ENCODE measurements at places on chromosomes 1 and 21.

DNA sequence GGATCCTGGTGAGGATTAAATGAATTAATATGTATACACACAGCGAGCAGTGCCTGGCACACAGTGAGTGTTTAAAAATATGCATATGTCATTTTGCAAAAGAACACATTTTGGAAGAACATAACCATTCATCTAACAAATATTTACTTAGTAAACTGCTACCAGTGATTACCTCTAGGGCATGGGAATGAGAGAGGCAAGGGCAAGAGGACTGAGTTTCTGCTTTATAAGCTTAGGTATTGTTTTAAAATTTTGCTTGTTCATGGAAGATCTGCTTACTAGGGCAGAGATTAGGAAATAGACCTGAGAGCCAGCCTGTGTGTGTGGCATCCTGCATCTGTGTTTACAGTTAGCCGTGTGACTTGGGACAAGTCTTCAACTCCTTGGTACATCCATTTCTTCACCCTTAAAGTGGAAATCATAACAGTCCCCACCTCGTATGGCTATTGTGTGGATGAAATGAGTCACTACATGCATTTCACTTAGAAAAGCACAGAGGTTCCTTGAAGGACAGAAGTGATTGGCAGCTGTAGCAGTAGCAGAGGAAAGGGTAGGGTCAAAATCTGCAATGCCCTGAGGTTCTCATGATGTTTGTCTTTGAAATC is 198.5 kb upstream of the FMN2 start:
- H3K4me3 ChIP-seq, result no peak overlapping the region
- no peak overlapping the region for H3K27ac ChIP-seq
- H3K4me1 ChIP-seq, result peaks cover 2% of the 10 kb centered on the region
- peaks cover 5% of the 10 kb centered on the region for H3K27me3 ChIP-seq

DNA sequence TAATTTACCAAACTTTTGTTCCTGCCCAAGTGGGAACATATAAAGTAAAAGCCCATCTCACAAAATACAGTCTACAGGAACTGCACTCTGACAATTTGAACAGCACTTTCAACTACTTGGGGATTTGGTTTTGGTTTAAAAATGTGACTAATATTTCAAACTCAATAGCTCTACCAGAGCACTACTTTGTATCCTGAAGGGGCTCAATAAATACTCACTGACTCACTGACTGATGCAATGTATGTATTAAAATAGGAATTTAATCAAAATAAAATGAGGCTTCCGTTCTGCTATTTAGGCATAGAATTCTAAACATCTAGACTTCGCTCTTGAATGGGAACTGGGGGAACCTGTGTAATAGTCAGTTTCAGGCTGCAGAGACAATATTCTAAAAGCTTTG is 21.9 kb downstream of the EFCAB14 start:
- H3K4me3 ChIP-seq, result no peak overlapping the region
- no peak overlapping the region for H3K27ac ChIP-seq
- H3K27me3 ChIP-seq, result no peaks in the 10 kb centered on the region
- DNase-seq, result no peak
- peaks cover 28% of the 10 kb centered on the region for H3K36me3 ChIP-seq

- no peak overlapping the region for H3K4me3 ChIP-seq
- peak; percentile 66 for DNase-seq
- no peaks in the 10 kb centered on the region for H3K36me3 ChIP-seq
- H3K4me1 ChIP-seq, result peaks cover 50% of the 10 kb centered on the region
These were observed 2.1 kb upstream of the SELENON start for GRCh38 chr1:25797939-25798338.

GRCh38 chr1:217425422-217425821 is 205.5 kb downstream of the GPATCH2 start:
- no peak for DNase-seq
- peaks cover under 1% of the 10 kb centered on the region for H3K27me3 ChIP-seq
- H3K4me1 ChIP-seq, result no peaks in the 10 kb centered on the region
- H3K4me3 ChIP-seq, result no peak overlapping the region
- no peak overlapping the region for H3K27ac ChIP-seq

DNA sequence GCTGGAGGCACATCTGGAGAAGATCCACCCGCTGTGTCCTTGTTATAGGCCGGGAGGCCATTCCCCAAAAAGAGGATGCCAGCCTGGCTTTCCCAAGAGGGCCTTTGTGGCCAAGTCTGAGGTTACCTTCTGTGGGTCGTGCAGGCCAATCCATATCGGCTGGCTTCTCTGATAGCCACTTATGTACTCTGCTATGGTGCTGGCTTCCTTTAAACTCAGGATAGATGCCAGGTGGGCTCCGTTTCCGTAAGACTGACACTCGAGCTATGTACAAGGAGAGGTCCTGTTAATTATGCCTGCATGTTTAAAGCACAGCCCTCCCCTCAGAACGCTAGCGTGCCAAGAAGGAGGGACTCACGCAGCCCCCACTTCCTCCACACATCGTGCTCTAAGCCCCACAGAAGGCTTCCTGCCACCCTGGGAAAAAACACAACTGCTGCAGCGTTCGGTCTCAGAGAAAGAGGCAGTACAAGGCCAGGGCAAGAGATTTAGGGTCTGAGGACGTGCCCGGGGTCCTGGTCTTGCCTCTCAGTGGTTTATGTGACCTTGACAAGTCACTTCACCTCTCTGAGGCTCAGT is 11.6 kb downstream of the REG4 start:
- no peaks in the 10 kb centered on the region for H3K4me1 ChIP-seq
- H3K36me3 ChIP-seq, result no peaks in the 10 kb centered on the region
- H3K27me3 ChIP-seq, result no peaks in the 10 kb centered on the region
- no peak overlapping the region for H3K4me3 ChIP-seq
- DNase-seq, result no peak

DNA sequence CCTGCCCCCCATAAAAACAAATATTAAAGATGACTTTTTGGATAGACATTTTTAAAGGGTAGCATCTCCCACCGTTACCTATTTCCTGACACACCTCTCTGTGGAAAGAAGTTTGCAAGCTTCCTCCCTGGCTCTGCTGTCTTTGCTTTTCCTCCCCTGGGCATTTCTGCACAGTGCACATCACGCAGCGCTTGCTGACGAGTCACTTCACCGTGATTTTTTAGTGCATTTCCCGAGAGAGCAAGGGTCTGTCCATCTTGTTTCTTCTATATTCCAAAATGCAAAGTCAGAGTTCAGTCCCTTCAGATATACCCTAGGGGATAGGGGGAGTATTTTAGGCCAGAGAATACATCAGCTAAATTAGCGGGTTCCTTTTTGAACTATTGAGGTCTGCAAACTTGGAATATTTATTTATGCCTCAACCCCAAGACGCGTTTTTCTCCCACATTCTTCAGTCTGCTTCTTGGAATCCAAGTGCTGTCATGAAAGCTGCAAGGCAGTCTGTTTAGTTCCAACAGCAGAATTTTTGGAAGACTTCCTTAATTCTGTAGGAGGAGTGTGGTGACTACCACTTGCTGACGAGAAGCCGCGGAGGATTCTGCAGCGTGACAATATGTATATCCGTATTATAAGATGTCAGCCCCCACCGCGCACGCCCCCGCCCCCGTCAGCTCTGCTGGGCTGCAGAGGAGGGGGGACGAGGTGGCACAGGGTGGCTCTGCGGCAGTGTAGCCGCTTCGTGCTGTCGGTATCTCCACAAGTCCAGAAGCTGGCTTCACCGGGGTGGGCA is 22.4 kb downstream of the SMYD2 start:
- H3K4me1 ChIP-seq, result peaks cover 14% of the 10 kb centered on the region
- no peak for DNase-seq
- H3K36me3 ChIP-seq, result no peaks in the 10 kb centered on the region
- no peak overlapping the region for H3K27ac ChIP-seq
- H3K27me3 ChIP-seq, result no peaks in the 10 kb centered on the region

DNA sequence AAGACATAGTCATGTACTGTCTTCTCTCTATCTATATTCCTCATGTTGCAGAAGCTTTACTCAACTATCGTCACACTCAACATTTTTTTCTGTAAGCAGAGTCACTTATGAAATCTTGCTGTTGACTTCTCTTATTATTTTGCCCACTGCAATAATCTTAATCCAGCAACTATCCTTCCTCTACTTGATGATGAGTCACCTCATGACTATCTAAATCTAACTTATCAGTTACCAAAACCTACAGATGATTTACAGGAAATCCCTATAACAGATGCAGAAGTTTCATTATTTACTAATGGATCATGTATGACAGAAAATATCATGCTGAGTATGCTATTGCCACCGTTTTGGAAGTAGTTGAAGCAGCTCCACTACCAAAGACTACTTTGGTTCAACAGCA is 378.9 kb downstream of the DUSP10 start:
- H3K4me1 ChIP-seq, result no peaks in the 10 kb centered on the region
- no peak overlapping the region for H3K4me3 ChIP-seq
- DNase-seq, result no peak
- peaks cover 14% of the 10 kb centered on the region for H3K27me3 ChIP-seq

DNA sequence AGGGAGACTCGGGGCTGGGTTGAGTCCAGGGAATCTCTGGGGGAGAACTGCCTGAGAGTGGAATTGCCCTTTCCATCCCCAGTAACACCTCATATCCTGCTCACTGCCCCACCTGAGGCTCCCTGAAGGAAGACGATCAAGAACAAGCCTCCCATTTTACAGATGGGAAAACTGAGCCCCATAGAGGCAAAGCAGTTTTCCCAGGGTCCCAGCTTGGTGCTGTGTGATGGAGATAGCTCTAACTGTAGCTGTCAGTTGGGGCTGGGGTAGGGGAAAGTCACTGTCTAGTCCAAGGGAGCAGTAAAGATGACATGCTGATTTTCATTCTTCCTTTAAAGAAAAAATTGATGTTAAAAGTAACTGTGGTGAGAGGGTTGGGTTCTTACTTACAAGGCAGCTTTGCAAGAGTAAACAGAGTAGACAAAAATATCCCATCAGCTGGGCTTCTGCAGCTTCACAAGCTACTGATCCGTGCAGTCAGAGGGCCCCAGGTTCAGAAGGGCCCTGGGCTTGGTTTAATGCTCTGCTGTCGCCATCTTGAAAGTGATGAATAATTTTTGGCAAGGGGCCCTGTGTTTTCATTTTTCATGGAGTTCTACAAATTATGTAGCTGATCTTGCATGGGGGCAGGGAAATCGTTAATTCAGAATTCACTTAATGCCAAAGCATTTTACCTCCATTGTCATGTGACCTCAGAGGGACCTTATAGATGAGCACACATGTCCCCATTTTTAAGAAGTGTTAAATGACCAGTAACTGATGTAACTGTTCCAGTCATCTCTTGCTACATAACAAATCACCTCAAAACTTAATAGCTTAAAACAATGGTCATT is 17.6 kb upstream of the TNFRSF1B start:
- peak overlapping the region; percentile 96 for H3K27ac ChIP-seq
- DNase-seq, result no peak
- peaks cover 91% of the 10 kb centered on the region for H3K4me1 ChIP-seq
- no peak overlapping the region for H3K4me3 ChIP-seq
- H3K36me3 ChIP-seq, result peaks cover 12% of the 10 kb centered on the region
- no peaks in the 10 kb centered on the region for H3K27me3 ChIP-seq

GRCh38 chr1:209723756-209724693 is 19.4 kb downstream of the HSD11B1 start:
- H3K4me3 ChIP-seq, result peak overlapping the region; percentile 54
- peaks cover 7% of the 10 kb centered on the region for H3K36me3 ChIP-seq
- H3K27me3 ChIP-seq, result no peaks in the 10 kb centered on the region
- H3K4me1 ChIP-seq, result peaks cover 74% of the 10 kb centered on the region
- DNase-seq, result peak; percentile 79

DNA sequence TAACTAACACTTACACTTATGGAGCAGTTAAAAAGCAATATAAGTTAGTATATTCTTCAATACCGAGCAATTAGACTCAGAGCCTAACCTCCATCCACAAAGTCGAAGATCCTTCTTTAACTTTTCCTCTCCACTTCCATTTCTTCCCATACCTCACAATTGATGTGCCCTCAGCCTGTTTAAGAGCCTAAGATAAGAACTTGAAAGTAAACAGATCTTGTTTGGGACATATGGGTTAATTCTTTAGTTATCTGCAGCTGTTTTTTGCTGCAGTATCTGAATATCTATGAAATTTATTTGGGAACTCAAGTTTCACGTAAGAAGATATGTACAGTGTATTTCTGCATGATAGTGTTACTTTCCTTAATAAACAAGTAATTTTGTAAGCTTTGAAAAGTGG is 51.5 kb downstream of the MIGA1 start:
- no peaks in the 10 kb centered on the region for H3K27me3 ChIP-seq
- no peak overlapping the region for H3K4me3 ChIP-seq
- peaks cover 5% of the 10 kb centered on the region for H3K36me3 ChIP-seq
- H3K27ac ChIP-seq, result no peak overlapping the region
- no peak for DNase-seq

- H3K4me3 ChIP-seq, result no peak overlapping the region
- H3K27me3 ChIP-seq, result no peaks in the 10 kb centered on the region
- H3K36me3 ChIP-seq, result no peaks in the 10 kb centered on the region
- peaks cover 3% of the 10 kb centered on the region for H3K4me1 ChIP-seq
- DNase-seq, result no peak
These were observed 17.7 kb downstream of the ETNK2 start for GRCh38 chr1:204134103-204134502.

- no peaks in the 10 kb centered on the region for H3K4me1 ChIP-seq
- H3K27ac ChIP-seq, result no peak overlapping the region
- no peak overlapping the region for H3K4me3 ChIP-seq
- DNase-seq, result no peak
- no peaks in the 10 kb centered on the region for H3K36me3 ChIP-seq
These were observed 48.5 kb upstream of the CHRM3 start for GRCh38 chr1:239337799-239338430.

GRCh38 chr1:19644681-19645410 is 735 bp downstream of the NBL1 start:
- peak; percentile 73 for DNase-seq
- peaks cover 2% of the 10 kb centered on the region for H3K36me3 ChIP-seq
- H3K27ac ChIP-seq, result peak overlapping the region; percentile 77
- peak overlapping the region; percentile 87 for H3K4me3 ChIP-seq
- peaks cover 32% of the 10 kb centered on the region for H3K4me1 ChIP-seq

DNA sequence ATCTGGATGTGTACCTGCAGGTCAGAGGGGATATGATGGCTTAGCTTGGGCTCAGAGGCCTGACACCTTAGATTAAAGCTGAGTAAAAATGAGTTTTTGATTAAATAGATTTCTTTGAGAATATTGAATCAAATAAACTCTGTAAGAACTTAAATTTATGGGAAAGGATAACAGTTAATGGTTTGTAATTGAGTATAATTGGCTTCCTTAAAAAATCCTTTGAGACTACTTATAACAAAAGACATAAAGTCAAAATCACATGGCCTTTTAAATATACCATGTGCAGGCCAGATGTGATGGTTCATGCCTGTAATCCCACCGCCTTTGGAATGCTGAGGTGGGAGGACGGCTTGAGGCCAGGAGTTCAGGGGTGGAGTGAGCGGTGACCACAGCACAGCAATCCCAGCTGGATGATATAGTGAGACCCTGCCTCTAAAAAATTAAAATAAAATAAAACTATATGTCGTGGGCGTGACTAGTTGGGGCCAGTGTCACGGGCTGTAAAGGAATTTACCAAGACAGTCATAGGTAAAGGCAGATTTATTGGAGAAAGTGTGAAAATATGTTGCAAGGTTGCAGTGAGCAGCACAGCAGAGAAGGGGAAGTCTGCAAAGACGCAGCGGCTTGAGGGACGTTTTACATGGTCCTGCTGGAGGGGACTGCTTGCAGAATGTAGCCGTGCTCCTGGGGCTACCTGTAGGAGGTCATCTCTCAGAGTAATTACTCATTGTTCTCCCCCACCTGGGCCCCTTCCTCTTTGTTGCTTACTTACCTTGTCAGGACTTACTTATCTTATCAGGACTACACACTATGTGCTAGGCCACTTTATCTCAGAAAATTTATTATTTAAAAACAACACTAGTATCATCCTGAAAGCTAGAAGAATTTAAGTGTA is 122.3 kb downstream of the ZMYM4 start:
- no peak overlapping the region for H3K27ac ChIP-seq
- no peak overlapping the region for H3K4me3 ChIP-seq
